Muscle of arm (tissue), 14 donors: ENCODE measurements at places on chromosomes 11 and 22. TPM values are rescaled to one million over a fixed set of nuclear protein-coding genes. Genes with fewer than 3 reads are reported as not detected.
A peak's percentile ranks its signal among the peaks of the same experiment; 100 is the strongest.

DNA sequence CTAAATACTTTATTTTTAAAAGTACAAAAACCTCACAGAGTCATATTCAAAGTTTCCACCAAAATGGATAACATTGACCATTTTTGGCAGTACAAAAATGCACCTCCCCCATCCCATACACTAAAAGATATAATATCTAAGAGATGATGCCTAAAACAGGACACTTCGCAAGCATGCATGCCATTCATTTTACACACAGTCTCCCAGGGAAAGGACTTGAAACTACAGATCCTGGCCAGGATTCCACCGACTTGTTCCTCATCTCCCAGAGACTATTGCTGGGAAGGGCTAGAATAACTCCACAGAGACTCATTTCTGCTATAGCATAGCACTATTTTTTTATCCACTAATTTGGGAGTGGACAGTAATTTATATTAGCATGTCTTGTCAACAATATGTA is 81.7 kb downstream of the MTNR1B start:
- DNase-seq = no peak

DNA sequence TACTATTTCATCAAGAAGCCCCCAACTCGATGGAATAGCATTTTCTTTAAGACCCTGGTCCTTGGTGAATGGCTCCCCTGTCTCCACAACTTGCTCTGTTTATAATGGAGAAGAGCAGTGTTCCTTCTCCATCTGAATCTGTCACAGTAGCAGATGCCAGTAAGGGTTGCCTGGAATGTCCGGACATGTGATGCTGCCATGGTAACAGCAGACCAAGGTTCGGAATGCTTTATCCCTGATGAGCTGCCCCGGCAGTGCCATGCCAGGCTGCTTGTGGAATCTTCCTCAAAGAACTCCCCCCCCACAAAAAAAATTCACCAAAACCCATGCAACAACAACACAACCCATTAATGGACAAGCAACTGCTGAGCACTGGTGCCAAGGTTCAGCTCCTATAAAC is 72.5 kb downstream of the KCNC1 start:
- no peak for DNase-seq

DNA sequence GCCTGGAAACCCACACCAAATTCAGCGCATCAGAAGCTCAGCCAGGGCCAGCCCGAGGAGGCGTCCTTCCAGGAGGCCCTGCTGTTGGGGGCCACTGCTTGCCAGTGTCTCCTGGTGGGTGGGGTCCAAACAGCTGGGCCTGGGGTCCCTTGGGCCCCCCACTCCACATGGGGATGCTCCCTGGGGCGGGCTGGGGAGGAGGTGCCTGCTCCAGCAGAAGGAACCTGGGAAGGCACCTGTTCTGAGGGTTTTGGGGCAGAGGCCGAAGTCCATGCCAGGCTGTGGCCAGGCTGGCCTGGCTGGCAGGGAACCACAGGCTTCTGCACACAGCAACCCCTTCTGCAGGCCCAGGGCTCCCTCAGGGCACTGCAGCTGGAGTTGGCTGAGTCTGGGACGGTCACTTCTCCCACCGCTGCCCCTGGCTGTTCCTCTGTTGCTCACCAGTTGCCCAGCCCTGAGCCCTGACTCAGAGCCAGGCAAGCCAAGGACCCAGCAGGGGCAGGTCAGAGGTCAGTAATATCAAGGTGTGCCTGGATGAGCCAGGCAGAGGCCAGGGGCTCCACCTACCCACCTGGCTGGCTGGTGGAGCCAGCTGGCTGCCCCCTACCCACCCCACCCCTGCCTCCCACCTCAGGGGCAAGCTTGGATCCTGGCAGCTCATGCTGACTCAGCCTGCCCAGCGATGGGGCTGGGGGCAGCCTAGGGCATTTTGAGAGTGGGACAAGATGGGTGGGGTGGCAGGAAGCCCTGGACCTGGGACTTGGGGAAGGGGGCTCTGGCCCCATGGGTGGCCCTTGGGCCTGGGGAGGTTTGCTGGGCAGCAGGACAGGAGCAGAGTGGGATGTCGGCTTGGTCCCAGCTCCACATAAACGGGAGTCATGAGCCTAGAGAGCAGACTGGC is 12.0 kb upstream of the PHLDA2 start:
- DNase-seq = no peak

DNA sequence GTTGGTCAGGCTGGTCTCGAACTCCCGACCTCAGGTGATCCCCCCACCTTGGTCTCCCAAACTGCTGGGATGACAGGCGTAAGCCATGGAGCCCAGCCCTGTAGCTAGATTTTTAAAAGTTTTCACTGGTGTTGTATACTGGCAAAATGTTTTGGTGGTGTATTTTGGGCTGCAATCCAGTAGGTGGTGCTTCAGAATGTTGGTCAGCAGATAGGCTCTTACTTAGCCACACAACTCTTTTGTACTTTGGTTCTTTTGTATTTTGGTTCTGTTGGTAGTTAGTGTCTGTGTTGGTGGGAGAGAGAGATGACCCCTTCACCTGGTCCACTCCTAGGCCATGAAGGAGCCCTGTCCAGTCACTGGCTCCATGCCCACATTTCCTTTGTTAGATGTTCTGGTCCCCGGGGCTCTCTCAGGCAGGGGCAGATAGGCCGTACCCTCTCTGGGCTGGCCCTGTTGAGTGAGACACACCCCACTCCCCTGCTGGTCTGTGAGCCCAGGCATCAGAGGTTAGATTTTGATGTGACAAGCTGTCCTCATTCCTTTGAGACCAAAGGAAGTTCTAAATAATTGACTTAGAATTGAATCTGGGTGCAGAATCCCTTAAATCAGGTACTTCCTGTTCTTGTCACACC is 123.8 kb downstream of the DDX10 start:
- DNase-seq = no peak

DNA sequence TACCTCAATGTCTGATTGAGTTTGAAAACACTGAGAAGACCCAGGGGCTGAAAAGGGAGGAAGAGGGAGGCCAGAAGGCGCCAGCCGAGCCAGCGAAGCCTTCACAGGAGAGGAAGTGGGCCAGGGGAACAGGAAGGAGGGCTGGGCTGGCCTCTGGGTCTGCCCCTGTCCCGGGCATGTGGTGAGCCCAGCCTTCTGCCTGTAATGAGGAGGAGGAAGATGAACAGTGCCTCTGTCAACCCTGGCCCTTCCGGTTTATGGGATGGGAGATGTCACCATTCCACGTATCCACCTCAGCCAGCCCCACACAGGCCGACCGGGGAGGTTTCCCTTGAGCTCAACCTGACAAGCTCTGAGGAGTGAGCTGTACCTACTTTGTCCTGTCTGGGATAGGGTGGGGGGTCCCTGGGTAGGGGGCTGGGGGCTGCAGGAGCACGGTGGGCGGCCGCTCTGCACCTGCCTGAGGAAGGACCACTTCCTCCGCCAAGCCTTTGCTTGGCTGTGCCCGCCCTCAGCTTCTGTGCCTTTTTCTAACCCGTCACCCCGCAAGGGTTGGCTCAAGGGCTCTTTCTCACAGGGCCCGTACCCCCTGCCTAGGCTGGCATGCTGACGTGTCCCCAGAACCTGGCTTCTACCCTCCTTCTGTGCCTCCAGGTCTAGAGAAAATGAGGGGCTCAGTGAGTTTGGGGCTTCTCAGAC is 2.0 kb downstream of the PARVG start:
- no peak for DNase-seq

NPAS4 gene
- polyA plus RNA-seq = 0.24 TPM

PANX3 gene
- not detected for polyA plus RNA-seq

DNA sequence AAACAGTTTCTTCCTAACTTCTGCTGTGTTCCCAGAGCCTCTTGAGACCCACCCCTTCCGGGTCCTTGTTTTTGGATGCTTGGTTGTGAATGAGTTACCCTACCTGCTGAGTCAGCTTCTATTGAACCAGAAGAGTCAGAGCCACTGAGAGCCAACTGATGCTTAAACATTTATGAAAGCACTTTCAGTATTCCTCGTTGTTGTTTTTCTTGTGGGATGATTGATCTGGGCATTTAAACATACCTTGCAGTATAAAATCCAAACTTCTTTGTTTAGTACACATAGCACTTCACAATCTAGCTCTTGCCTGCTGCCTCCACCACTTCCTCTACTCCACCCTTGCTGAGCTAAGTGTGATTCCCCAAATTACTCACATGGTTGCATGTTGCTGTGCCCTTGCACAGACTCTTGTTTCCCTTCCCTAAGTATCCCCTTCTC is 5.5 kb downstream of the PRSS23 start:
- DNase-seq = no peak

GRCh38 chr11:206002-206384 is 1.2 kb downstream of the BET1L start:
- DNase-seq = no peak

UCP3 gene
- 2.1 TPM for polyA plus RNA-seq

DNA sequence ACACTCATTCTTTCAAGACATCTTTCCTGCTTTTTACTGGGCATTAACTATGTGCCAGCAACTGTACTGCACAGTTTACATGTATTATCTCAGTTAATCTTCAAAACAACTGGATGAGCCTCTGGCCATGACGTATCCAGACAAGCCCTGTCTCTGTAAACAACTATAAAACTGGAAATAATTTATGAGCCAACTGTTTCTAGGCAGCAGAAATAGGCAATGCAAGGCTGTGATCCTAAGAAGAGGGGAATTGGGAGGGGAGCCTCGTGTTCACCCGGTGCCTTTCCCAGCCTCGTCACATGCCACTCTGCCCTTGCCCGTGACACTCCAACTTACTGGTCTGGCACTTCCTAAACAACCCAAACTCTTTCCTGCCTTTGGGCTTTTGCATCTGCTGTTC is 82.8 kb downstream of the FBXO7 start:
- no peak for DNase-seq

C11orf98 gene
- polyA plus RNA-seq = 33.0 TPM

DNA sequence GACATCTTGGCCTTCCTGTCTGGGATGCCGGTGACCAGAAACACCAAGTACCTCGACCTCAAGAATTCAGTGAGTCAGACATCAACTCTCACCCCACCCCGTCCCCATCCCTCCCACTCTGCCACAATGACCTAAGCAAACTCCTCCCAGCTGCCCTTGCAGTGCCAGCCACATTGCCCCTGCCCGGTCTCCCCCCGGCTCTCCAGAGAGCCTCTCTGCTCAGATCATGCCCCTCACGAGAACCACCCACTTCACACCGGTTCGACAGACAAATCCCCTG is 23.6 kb upstream of the MYRF start:
- no peak for DNase-seq

CCDC73 gene
- polyA plus RNA-seq = 0.15 TPM

NRIP3 gene
- not detected for polyA plus RNA-seq

CADM1 gene
- polyA plus RNA-seq = 27.6 TPM

CD3G gene
- 0.27 TPM for polyA plus RNA-seq

GRCh38 chr22:47631571-47632102 is 869.2 kb downstream of the TBC1D22A start:
- DNase-seq = no peak

GRCh38 chr11:126945319-126945718 is 55.3 kb downstream of the KIRREL3 start:
- no peak for DNase-seq

ZNF280A gene
- polyA plus RNA-seq = not detected

DNA sequence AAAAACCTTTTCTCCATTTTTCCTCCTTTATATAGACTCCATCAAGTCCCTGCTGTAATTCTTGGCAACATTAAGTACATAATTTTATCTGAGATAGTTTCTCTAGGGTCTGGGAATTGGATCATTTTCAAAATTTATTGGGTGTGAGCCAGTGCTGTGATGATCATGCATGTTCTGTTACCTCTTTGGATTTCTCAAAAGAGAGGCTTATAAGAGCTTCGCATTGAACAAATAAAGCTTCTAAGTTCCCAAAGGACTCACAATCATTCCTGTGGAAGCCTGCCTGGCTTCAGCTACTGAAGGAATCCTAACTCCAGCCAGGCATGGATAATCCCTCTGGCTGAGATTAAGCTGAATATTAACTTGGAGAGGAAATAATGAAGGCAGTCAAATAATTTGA is 208.5 kb downstream of the RAB38 start:
- peak; percentile 74 for DNase-seq

CEP126 gene
- polyA plus RNA-seq = 4.1 TPM

GRCh38 chr11:103222806-103223205 is 113.6 kb downstream of the DYNC2H1 start:
- peak; percentile 55 for DNase-seq

ENTHD1 gene
- polyA plus RNA-seq = not detected

GLYAT gene
- 0.41 TPM for polyA plus RNA-seq

DNA sequence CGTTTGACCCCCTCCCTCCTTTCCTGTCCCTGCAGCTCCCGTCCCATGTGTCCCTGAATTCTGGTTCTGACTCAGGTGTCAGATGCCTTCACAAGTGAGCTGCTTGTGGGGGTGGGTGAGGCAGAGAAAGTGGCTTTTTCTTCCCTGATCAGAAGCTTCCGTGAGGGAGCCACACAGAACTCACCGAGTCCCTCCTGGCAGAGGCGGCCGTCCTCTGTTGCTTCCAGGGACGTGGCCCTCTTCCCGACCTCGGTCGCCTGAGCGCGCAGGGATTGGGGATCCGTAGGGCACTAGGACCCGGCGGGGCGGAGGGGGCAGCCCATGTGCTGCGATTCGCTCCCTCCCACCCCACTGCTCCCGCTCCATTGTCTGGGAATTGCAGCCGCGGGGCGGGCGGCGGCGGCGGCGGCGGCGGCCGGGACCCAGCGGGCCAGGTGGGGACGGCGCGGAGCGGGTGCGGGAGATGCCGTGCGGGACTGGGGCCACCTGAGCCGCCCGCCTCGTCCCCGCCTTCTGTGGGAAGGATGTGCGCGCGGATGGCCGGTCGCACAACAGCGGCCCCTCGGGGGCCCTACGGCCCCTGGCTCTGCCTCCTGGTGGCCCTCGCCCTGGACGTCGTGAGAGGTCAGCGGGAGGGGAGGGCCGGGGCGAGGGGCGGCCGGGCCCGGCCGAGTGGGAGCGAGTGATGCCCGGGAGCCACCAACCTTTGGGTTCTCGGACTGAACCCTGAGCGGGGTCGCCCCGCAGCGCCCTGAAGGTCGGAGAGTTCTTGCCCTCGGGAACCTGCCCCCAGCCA is at the start of gene TMEM132A:
Gene TMEM132A (plus strand): TSS at position 351 of the 796 bp plus-strand sequence. CDS start 174 bp downstream, at position 525.
- peak; percentile 76 for DNase-seq

DNA sequence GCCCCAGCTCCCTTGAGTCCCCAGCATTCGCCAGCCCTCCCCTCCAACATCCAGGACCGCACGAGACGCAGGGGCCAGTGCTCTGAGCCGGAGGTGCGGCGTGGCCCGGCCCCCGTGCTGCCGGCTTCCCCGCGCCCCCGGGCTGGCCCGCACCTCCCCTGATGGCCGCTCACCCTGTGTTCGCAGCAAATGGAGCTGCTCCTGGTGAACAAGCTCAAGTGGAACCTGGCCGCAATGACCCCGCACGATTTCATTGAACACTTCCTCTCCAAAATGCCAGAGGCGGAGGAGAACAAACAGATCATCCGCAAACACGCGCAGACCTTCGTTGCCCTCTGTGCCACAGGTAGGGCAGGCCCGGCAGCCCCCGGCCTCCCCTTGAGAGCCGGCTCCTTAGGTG is 2.7 kb downstream of the CCND1 start:
- no peak for DNase-seq

- DNase-seq = no peak
These were observed 10.3 kb downstream of the MRGPRF start for GRCh38 chr11:69002570-69003231.

GRCh38 chr11:57288771-57289579 is 35.8 kb downstream of the TNKS1BP1 start:
- no peak for DNase-seq

TRIM49 gene
- polyA plus RNA-seq = not detected

OR2D3 gene
- polyA plus RNA-seq = not detected
